ENCODE measurements at places on chromosomes 13 and 19.

DNA sequence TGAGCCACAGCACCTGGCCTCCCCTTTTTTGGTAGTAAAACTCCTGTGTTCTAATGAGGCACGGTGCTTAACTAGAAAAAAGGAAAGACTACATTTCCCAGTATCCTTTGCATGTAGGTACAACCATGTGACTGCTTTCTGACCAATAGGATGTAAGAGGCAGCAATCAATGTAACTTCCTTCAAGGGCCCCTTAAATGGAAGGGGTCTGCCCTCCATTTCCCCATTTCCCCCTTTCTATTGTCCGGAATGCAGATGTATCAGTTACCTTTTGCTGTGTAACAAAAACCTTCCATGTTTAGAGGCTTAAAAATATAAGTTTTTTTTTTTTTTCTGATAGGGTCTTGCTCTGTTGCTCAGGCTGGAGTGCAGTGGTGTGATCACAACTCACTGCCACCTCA is 2.2 kb downstream of the GPR32 start:
- no peak for DNase-seq

DNA sequence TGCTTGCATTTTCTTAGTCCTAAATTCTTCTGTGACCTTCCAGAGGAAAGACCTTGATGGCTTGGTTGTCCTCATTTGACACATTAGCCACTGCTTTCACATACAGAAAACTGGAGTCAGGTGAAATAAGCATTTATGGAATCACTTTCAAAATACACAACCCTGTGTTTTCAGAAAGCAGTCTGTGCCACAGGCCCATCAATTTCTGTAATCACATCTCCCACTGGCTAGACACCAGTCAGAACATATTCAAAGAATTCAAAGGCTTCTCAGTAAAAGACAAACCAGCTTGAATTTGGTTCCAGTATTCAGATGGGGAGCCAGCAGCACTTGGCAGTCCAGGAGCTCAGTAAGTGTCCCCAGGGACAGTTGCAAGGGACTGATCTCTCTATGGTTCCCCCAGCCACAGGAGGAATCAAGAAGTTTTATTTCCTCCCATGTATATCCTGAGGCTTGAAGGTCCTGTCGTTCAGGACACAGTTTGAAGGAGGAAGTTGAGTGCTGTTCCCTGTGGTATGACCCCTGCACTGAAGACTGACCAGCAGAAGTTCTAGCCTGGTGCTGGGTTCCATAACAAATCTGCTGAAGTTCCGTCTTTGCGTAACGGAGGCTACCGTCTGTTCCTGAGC is 214.3 kb downstream of the FOXO1 start:
- DNase-seq, result no peak

- DNase-seq, result no peak
Observed at GRCh38 chr13:19153782-19154450, 27.7 kb downstream of the TUBA3C start.

- DNase-seq, result no peak
Observed at GRCh38 chr13:99251921-99252320, 6.3 kb downstream of the GPR18 start.

DNA sequence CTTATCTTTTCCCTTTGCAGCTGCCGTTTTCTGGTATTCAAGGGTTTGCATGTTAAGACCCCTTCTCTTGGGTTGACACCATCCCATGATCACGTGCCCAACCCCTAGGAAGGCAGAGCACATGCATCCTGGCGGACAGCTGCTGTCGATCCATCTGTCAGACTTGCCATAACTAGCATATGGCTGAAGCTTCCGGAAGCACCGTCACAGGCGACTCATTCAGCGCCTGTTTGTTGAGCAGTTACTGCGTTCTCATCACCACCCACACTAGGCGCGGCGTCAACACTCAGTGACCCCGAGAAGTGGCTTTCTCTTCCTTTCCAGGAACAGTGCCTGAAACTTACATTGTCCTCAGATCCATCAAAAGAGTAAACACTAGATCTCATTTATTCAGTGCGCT is 93.6 kb downstream of the SOX1 start:
- DNase-seq, result no peak

Data from stimulated activated CD4-positive, alpha-beta T cell treated with anti-CD3 and anti-CD28 coated beads, Interleukin-4, amount 100 ng/mL, for 4 hours (primary cell).